ENCODE measurements at places on chromosomes 11 and 22. TPM values are rescaled to one million over a fixed set of nuclear protein-coding genes. Genes with fewer than 3 reads are reported as not detected.

OSM gene
- total RNA-seq: not detected

TSPAN32 gene
- not detected for total RNA-seq

GNG3 gene
- total RNA-seq: not detected

MFRP gene
- not detected for total RNA-seq

PLEKHB1 gene
- total RNA-seq: 1.5 TPM

DGCR6 gene
- 2.3 TPM for total RNA-seq

CNIH2 gene
- 2.5 TPM for total RNA-seq

CRYAB gene
- 20.7 TPM for total RNA-seq

KCNC1 gene
- 0.08 TPM for total RNA-seq

C11orf16 gene
- total RNA-seq: not detected

MED17 gene
- total RNA-seq: 25.9 TPM

TAGLN gene
- total RNA-seq: 129 TPM

MPEG1 gene
- total RNA-seq: not detected

NADSYN1 gene
- total RNA-seq: 43.9 TPM

GGTLC3 gene
- total RNA-seq: not detected

TIMP3 gene
- total RNA-seq: 1.3 TPM

Data from A549 treated with dexamethasone at 1 μM for 4 hours (cell line).